ENCODE measurements at places on chromosomes 2 and 18.

DNA sequence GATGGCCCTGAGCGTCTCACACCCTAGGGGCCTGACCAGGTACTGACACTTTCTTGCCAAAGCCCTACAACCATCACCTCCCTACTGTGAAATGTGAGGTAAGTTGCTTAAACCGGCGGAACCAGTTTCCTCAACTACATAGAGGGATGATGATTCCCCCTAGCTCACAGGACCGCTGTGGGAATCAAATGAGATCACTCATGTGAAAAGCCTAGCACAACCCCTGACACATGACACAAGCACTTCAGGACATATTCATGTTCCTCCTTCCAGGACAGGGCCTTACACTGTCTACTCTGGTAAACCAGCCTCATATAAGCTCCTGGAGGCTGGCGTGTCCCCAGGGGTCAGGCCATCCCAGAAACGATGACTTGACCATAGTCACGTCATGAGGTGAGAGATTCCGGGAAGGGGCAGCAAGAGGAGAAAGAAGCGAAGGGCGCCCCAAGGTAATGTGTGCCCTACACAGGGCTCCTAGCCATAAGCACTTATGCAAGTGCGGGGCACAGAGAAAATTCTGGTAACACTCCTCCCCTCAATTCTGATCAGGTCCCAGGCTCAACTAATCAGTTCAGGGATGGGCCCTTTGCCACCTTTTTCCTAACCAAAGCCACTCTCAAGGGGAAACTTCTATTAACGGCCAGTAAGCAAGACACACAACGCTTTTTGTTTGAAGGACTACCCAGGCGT is 49.5 kb downstream of the C2orf42 start:
- peak; percentile 68 for DNase-seq

- no peak for DNase-seq
Observed at GRCh38 chr2:114968748-114969400, 526.4 kb downstream of the DPP10 start.

DNA sequence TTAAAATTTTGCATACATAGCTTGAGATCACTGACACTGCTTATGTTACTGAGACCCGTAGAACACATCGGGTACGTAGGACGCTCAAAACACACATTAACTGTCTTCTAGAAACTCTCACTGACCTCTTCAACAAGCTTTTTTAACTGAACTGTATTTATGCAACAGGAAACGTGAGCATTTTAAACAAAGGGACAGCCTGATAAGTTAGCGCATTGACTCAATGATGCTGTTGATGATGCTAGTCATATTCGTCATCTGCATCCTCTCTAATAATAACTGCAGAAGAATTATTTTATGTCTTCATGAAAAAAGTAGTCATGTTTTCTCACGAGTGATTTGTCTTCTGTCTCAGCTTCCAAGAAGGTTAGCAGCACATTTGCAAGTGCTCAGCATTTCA is 824.0 kb downstream of the DCDC2C start:
- no peak for DNase-seq

- no peak for DNase-seq
Observed at GRCh38 chr2:230520875-230521155, 104.8 kb downstream of the SP100 start.

DNA sequence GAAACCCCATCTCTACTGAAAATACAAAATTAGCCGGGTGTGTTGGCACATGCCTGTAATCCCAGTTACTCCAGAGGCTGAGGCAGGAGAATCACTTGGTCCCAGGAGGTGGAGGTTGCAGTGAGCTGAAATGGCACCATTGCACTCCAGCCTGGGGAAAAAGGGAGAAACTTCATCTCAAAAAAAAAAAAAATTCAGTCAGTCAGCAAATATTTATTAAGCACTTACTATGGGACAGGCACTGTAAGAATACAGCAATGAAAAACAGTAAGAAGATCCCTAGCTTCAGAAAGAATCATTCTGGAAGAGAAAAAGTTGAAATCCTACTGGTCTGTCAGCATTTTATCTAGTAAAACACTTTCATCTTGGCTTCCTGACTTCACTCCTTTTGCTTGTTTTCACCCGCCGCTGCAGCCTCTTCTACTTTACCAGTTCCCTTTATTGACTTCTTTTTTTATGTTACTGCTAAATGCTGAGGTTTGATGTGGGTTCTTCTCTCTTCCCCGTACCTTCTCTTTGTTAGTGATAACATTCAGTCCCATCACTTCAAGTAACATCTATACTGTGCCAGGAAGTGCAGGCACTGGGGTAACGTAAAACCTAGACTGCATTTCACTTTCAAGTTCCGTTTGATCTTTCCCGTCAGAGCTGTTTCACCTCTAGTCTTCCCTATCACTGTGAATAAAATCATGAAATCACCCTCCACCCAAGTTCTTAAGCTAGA is 10.8 kb upstream of the TAF4B start:
- peak; percentile 9 for DNase-seq

DNA sequence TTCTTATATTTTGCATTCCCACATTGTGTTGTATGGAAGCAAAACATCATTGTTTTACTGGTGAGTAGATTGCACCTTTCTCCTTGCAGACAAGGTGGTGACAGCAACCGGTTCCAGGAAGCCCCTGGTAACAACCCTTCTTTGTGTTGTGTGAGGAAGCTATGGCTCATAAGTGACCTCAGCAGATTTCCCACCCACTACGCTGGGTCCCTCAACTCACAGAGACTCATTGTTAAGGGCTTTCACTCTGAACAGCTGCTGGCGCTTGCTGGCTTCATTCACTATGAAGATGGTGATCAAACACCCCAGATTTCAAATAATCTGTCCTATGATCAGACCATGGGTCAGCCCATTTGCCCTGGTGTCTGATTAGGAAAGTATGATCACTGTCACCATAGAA is 53.4 kb downstream of the WIPF1 start:
- no peak for DNase-seq

GRCh38 chr18:68387246-68387645 is 327.7 kb downstream of the TMX3 start:
- no peak for DNase-seq

Data from activated naive CD4-positive, alpha-beta T cell treated with Interleukin-2 at 50 U/mL for 16 hours (primary cell).